ENCODE measurements at places on chromosomes 7 and 10.

DNA sequence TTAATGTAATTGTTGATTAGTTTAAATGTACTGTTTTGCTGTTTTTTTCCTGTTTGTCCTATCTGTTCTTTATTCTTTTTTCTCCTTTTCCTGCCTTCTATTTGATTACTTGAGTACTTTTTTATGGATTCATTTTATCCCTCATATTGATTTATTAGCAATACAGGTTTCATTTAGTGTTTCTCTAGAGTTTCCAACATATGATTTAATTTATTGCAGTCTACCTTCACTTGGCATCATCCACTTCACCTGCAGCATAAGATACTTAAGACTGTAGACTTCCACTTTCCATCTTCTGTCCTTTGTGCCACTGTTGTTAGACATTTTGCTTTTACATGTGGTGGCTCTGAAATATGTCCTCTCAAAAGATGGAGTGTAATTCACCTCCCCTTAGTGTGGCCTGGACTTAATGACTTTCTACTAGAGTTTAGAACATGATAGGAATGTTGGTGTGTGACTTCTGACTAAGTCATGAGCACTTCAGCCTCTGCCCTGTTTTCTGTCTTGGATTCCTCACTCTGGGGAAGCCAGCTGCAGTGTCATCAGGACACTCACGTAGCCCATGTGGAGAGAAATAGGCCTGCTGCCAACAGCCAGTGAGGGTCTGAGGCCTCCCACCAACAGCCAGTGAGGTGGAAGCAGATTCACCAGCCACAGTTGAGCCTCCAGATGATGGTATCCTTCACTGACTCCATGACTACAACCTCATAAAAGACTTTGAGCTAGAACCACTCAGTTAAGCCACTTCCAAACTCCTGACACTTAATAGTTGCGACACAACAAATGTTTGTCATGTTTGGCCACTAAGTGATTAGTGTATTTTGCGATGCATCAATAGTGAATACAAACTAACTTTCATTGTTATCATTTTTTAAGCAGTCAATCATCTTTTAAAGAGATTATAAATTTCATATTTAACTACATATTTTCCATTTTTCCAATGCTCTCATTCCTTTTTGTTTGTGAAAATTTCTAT, 643.5 kb upstream of the DPP6 start:
- no peak for DNase-seq

- DNase-seq = no peak
Measured at GRCh38 chr10:63627881-63628296, 106.7 kb downstream of the REEP3 start.

GRCh38 chr10:125093974-125094705, 66.2 kb downstream of the CTBP2 start:
- DNase-seq = no peak

- DNase-seq = no peak
Measured at GRCh38 chr10:84155521-84155920, 16.2 kb downstream of the GHITM start.

DNA sequence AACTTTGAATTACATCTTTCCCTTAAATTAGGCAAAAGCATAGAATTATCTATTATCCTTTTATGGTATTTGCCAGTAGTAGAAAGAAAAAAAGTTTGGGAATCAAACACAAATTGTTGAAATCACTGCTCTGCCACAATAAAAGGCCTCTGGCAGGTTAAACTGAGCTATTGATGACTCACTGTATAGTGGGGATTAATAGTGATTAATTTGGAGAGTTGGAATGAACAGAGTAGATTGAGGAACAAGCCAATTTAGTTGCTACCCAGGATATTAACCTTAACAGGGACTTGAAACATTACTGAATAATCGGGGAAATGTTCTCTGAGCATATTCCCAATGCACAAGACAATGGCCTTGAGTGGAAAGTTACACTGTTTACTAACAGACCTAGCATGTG, 33.1 kb downstream of the MASTL start:
- DNase-seq = no peak

- no peak for DNase-seq
Measured at GRCh38 chr10:11962176-11962575, 80.4 kb downstream of the UPF2 start.

DNA sequence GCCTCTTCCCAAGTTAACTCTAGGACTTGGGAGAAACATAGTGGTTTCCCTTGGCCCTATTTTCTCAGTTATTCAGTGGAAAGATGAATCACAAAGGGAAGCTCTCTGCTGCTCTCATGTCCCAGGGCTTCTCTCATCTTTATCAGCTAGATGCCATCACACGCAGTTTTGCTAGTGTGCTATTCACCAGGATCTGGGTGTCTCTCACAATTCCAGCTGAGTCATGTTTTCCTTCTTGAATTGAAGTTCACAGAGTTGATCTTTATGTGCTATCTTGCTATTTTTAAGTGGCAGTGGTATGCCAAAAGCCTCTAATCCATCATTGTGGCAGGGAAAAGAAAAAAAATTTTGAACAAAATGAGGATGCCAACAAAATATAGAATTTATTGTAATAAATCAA, 101.3 kb downstream of the TWIST1 start:
- DNase-seq = no peak

GRCh38 chr10:93954726-93955363, 38.9 kb upstream of the PLCE1 start:
- no peak for DNase-seq

GRCh38 chr7:64874114-64874513, 29.0 kb upstream of the ZNF273 start:
- no peak for DNase-seq

DNA sequence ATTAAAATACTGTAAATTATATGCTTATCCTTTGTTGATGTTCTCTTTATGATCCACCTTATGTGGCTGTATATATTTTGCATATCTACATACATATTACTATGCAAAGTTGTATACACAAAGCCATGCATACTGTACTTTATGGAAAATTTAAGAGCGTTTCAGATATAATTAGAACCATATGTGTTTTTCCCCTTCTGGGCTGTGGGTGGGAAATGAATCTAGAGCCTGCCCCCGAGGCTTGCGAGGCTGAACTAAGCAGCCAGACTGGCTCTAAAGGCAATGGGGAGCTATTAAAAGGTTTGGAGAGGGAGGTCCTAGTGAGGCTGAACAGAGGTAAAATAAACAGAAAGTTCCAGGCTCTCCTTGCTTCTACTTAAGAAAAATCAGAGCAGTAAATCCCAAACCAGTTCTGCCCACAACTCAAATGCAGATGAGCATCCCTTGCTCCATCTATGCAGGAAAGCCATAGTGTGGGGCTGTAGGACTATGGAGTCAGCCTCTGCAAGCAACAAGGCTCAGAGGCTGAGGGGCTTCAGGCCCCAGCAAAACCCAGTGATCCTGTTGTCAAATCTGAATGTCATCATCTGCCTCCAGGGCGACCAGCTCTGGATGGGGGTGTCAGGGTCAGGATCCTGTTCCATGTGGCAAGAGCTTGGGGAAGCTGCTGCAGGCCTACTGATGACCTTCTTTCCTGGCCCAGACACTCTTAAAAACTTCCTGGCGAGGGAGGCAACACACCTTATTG, 14.1 kb upstream of the DDIT4 start:
- DNase-seq = no peak

DNA sequence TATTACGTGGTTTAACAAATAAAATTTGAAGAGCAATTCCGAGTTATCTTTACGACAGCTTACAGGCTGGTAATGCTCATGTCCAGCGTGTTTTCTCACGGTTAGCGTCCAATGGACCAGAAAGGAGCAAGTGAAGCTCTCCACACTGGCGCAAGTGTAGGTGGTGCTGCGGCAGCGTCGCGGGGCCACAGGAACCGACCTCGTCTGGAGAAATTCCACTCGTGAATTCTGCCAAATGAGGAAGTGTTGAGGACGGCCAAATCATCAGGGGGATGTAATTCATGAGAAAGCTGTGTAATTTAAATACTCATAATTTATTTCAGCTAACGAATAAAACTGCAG, 350 bp upstream of the ZNF37A start:
- DNase-seq = no peak

DNA sequence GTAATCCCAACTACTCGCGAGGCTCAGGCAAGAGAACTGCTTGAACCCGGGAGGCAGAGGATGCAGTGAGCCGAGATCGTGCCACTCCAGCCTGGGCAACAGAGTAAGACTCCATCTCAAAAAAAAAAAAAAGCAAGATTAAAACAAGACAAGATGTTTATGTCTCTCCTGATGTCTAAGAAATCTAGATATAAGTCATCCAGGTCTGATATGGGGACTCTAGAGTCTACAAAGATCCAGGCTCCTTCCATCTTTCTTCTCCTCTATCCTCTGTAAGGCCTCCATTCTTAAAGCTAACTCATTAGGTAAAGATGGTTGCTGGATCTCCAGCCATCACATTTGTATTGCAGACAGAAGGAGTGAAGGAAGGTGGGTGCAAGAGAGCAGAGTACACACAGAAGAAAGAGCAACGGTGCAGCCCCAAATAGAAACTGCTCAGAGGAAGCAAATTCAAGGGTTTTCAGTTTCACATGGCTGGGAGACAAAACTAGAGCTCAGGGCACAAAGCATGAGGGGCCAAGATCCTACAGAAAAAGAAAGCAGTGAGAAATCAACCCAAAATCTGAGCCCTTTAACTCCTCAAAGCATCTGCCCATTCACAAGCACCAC, 57.6 kb downstream of the USP6NL start:
- peak; percentile 6 for DNase-seq

GRCh38 chr7:129225206-129225930, 538 bp downstream of the AHCYL2 start:
- DNase-seq = peak; percentile 9

GRCh38 chr7:54838175-54838910, 79.3 kb upstream of the SEC61G start:
- no peak for DNase-seq

DNA sequence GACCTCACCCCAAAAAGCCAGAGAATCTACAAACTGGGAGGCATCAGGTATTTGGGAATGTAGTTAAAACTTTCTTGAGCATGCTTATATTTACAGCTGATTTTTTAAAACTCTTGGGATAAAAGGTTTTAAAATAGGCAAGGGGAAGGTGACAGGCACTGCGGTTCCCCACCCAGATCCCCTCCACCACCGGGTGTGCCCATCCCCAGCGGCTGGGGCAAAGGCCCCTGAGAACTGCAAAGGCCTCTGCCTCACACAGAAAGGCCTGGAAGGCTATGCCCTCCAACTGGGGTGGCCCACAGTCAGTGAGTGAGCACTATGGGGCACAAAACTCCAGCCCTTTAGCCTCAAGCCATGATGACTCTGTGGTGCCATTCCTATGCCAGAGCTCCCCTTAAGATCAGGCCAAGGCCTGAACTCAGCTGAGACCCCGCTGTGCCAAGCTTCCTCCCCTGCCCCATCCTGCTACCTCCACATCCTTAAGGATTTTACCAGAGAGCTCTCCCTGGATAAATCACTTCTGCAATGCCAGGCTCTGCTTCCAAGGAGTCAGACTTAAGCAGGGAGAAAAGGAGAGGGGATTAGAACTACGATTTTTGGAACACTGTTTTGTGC, 299.1 kb downstream of the GRID1 start:
- DNase-seq = no peak

- DNase-seq = no peak
Measured at GRCh38 chr10:44477046-44477425, 92.1 kb upstream of the CXCL12 start.

DNA sequence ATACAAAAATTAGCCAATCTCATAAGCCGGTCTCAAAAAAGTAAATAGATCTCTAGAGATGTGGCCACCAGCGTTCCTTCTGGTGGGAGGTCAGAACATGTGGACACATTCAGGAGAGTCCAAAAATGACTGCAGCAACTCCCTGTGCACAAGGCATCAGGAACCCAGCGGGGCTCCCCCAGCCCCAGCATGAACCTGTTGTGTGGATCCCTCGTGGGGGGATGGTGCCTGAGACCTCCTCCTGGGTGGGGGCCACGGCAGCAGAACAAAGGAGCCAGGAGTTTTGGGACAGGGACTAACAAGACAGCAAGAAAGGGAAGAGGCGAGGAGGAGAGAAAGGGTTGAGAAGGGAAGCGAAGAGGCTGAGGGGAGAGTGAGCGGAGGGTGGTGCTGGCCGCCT, 121.8 kb downstream of the WDR37 start:
- DNase-seq = no peak

DNA sequence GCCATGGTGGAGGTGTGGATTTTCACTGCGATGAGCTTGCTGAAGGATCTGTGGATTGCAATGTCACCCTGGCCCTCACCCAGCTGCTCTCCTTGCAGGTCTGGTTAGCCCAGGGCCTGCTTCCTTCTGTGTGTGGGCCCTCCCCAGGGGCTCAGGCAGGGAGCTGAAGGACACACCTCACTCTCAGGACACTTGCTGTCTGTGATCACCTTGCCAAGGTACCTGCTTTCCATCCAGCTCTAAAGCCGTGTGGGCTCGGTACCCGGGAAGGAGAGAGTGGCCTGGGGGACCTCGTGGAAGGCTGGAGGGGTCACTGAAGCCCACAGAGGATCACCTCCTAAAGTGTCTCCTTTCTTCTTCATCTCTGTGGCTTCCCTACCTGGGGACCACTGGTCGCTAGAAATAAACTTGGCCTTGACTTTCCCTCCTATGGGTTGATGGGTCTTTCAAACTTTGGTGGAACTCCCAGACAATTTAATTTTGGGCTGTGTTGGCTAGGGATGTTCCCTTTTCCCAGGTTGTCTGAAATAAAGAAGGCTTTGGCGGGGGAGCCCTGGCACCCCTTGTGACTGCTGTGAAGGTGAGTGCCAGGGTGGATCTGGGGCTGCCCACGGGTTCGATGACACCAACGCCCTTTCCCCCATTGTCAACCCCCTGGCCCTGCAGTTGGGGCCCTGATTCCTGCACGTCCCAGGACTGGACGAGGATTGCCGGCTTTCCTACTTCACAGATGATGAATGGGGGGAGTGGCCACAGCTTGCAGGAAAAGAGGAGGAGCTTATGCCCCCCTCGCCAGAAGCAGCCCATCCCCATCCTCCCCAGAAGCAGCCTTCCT, 331.0 kb downstream of the ADARB2 start:
- DNase-seq = no peak

GRCh38 chr7:53596230-53596629, 560.8 kb downstream of the POM121L12 start:
- DNase-seq = no peak

- DNase-seq = no peak
Measured at GRCh38 chr7:12239806-12240205, 28.7 kb downstream of the TMEM106B start.

DNA sequence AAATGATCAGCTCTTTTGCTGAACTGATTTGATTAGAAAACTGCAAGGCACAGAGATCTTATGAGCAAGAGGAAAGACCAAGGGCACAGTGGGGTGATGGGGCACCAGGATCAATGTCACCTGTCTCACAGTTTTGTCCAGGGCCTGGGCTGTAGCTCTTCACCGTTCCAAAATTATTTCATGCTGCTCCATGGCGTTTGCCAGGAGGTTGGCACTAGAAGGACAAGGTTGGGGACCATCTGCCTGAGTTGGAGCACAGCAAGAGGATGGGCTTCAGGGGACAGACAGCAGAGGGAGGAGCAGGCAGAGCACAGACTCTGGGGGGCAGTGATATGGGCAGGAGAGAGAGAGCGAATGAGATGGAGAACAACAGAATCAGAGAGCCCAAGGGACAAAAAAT, 17.5 kb upstream of the FRA10AC1 start:
- no peak for DNase-seq

- DNase-seq = no peak
Measured at GRCh38 chr7:47683485-47683898, 101.6 kb upstream of the TNS3 start.
